NCI-H1436 treated with DMSO at 0.1 percent for 48 hours (cell line): ENCODE measurements at places on chromosomes 5 and 9.

DNA sequence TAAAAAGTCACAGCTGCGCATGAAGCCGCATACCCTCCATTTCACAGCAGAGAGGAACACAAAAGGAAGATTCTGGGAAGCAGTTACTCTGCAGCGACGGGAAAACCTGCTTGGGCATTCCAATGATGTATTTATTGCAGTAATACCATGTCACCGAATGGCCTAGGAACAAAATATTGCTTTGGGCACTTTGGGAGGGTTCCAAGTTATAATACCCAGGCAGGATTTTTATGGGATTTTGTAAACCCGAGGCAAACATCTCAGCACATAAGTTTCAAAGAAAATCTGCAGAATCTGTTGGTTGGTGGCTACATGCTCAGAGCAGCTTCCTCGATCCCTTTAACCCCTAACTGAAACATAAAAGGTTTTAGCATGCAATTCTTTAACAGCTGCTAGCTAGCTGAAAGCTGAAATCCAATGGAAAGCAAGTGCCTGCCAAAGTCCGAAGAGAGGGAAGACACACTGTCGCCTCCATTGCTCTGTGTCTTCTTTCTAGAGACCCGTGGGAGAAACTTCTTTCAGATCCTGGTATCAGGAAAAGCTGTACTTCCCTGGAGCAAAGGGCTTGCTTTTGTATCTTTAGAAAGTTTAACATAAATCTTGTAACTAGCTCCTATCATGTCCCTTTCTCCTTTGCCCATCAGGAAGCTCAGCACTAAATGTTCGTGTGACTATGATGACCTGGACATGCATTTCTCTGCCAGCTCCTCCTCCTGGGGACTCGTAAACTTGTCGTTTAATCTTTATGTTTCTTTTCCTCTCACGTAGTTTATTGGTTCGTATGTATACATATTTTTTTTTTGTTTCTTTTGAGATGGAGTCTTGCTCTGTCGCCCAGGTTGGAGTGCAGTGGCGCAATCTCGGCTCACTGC is 195.0 kb downstream of the MAPKAP1 start:
- DNase-seq: no peak

DNA sequence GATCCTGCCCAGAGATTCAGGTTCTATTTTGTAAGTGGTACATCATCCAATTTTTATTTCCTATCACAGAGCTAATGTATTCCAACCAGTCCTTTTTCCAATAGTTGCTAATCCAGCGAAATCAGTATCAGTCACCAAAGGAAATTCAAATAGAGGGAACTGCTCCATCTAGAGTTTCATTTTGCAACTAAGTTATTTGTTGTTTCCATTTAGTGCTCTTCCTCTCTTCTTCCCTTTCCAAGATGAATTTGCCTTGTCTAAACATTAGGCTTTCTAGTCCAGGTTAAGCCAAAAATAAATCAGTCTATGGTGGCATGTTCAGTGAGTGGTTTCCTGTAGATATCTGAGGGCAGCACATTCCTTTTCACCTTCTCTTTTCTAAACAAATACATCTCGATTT is 79.8 kb upstream of the SPATA31D4 start:
- no peak for DNase-seq

DNA sequence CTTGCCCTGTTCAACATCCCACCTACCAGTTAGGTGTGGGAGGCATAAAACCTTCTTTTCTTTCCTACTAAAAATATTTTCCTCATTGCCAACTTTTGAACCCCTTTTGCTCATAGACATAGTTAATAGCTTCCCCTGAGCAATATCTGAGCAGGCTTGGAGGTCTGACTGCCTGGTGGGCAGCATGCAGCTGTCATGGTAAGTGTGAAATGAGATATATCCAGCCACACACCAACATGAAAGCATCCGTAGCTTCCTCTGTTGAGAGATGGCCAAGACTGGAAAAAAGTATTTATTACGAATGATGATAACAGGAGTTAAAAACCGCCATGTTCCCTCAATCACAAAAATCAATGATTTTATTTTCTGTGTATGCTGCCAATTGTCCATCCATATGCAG is 190.1 kb downstream of the TMEM38B start:
- DNase-seq: no peak

GRCh38 chr9:100473276-100474081 is 530 bp downstream of the TMEFF1 start:
- DNase-seq: no peak

DNA sequence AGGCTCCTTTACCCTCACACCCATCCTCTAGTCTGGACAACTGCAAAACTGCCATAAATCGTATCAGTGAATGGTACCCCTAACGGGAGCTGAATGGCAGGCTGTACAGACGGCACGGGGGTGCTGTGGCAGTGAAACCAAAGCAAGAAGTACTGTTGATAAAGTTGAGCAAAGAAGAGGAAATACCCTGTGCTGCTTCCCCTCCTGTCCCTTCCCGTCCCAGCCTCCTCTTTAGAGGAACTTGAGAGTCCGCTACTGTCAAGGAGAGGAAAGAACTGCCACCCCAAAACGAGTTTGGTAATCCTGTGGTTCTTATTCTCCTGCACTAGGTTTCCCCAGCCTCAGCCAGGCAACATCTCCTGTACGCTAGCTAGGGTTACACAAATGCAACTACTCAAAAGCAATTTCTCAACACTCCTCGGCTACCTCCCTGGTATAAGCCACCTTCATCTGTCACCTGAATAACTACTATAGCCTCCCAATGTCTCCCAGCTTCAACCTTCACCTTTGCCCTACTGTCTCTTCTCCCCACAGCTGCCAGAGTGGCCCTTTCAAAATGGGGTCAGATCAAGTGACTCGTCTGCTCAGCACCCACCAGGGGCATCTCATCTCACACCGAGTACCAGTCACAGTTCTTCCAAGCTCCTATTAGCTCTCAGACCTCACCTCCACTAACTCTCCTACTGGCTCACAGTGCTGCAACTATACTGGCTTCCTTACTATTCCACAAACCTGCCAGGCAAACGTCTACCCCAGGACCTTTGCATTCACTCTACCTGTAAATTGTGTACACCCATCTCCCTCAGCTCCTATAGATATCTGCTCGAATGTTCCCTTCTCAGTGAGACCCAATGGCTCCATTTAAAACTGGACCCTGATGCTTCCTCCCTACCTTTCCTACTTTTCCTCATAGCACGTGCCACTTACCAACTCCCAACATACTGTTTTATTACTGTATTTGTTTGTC is 4.1 kb downstream of the GLRX start:
- DNase-seq: no peak

DNA sequence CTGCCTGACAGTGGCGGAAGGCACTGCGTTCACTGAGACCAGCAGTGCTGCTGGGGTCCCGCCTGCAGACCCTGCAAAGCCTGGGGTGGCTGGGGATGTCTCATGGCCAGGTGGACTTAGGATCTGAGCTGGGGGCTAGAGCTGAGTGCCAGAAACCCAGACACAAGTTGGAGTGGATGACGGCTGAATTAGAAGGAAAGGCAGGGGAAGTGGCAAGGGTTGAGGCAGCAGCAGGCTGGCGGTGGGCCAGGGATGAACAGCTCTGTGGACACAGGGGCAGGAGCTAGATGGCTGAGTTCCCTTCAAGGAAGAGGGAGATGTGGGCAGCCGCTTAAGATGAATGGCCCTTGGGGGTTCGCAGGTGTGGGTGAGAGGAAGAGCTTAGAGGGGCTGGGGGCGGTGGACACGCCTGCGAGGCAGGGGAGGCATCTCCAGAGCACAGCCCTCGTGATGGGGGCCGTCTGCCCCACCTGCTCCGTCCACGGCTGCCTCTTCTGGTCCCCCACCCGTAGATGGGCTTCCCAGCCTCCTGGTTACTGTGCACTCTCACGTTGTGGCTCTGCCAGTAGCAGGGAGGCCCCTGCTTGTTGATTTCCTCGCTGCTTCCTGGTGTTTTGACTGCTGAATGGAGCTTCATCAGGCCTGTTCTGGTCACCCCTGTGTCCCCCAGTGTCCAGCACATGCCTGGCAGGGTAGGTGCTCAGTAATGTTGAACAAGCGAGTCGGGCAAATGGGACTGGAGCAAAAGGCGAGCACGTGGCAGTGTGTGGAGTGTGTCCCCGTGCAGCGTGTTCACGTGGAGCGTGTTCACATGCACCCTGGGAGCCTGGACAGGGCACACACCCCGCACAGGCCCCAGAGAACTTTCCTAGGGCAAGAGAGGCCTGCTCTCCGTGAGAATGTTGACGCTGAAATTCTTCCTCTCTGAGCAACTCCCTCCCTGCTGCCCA is 168.2 kb downstream of the CACNA1B start:
- DNase-seq: no peak

GRCh38 chr5:124461941-124462340 is 284.5 kb downstream of the ZNF608 start:
- DNase-seq: peak; percentile 92

DNA sequence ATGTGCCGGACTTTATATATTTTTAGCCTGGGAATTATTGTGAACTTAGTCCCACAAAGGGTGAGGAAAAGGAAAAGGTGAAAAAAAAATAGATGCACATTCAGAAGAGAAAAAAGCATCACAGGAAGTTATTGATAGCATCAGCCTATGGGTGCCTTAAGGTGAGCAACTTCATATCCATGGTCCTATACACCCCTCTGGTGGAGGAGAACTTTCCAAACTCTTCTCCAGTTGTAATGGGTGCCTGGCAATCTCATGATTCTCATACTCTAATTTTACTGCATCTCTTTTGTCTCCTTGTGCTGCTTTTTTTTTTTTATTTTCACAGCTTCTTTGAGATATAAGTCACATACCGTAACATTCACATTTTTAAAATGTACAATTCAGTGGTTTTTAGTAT is 107.4 kb downstream of the JAKMIP2 start:
- DNase-seq: no peak
